ENCODE measurements at places on chromosomes 3 and 15.

GRCh38 chr15:35720019-35720418, 174.1 kb upstream of the DPH6 start:
- DNase-seq = no peak

- DNase-seq = no peak
These were observed 137.9 kb upstream of the PRR20G start for GRCh38 chr3:127425505-127426443.

GRCh38 chr15:100039994-100040393, 301.8 kb downstream of the ADAMTS17 start:
- DNase-seq = no peak

- no peak for DNase-seq
These were observed 295 bp downstream of the ZWILCH start for GRCh38 chr15:66505430-66505811.

DNA sequence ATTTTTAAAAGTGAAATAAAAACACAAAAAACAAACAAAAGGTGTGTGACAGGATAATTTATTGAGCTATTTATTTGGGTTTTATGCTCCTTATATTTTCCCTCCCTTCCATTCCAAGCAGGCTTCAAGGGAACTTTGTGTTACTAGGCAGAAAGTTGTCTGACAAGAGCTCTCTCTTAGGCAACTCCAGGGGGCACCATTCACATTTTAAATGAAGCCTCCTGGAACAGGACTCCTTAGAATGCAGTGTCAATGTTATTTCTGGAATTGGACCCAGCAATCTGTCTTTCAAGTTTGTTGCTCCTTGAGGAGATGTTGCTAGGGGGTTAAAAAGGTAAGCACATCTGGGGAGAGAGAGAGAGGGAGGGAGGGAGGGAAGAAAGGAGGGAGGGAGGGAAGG, 5.4 kb upstream of the RFX7 start:
- no peak for DNase-seq

DNA sequence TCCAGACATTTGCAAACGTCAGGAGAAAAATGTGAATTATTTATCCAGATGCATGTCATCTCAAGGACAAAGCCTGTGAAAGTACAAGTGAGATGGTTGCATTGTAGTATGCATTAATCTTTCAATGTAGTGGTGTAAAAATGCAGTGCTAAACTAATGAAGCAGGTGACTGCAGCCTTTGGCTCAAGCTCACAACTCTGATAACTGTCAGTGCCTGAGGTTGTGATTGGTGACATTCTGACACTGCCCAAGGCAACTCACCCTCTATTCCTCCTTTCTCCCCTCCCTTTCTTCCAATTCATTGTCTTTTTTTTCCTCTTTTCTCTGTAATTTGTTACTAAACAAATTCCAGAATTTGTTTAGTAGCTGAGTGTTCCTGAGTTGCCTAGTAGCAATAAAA, 20.0 kb upstream of the TMOD3 start:
- DNase-seq = no peak

DNA sequence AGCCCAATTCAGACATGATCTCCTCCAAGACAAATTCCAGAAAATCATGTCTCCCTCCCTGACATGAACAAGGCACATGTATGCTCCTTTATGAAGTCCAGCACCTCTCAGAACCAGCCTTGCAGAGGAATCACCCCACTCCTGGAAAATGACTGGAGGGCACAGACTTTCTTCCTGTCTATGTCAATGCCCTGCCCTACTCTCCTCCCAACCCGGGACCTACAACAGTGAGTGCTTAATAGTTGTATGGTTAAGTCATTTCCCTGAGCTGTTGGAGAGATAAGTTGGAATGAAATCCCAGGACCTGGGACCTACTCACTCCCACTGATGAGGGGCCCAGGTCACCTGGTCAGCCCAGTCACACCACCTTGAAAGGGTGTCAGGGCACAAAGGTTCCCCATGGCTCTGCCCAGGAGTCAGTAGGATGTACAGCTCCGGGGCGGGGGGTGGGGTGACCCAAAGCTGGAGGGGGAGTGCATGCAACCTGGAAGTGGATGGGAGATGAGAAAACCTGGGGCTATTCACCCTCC, 80.1 kb upstream of the HERC1 start:
- no peak for DNase-seq

GRCh38 chr3:153313302-153313965, 151.4 kb downstream of the RAP2B start:
- DNase-seq = no peak

- no peak for DNase-seq
These were observed 49.9 kb downstream of the CACNA1D start for GRCh38 chr3:53544357-53544756.

- no peak for DNase-seq
These were observed 644 bp upstream of the NGLY1 start for GRCh38 chr3:25783661-25784512.

- DNase-seq = no peak
These were observed 1.4 kb downstream of the TNIK start for GRCh38 chr3:171458864-171459136.

GRCh38 chr3:147851062-147851461, 441.9 kb downstream of the ZIC1 start:
- no peak for DNase-seq

DNA sequence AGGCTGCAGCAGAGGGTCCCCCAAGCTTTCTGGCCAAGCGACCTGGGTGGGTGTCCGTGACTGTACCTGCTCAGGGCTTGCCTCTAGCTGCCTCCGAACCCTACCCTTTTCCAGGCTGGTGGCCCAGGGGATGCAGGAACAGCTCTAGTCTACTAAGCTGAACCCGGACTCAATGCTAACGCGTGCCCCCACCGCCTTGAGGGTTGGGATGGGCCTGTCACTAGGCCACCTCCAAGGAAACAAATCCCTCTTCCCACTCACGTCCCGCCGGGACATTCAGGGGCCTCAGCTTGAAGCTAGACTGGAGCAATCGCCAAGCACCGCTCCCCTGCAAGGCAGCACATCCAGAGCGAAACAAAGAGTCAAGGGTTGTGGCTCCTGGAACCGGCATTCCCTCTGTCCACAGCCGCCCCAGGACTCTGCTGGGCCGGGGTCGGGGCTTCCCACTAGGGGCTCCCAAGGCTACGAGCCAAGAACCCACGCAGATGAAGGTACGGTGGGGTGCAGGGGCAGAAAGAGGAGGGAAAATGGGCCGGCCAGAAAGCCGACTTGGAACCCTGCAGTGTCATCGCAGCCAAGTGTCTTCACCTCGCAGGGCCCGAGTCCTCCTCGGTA, 2.9 kb downstream of the FBXL22 start:
- DNase-seq = no peak

GRCh38 chr3:37456270-37456708, 281.9 kb upstream of the LRRFIP2 start:
- DNase-seq = no peak

GRCh38 chr3:32421991-32422859, 30.6 kb downstream of the CMTM7 start:
- DNase-seq = no peak

DNA sequence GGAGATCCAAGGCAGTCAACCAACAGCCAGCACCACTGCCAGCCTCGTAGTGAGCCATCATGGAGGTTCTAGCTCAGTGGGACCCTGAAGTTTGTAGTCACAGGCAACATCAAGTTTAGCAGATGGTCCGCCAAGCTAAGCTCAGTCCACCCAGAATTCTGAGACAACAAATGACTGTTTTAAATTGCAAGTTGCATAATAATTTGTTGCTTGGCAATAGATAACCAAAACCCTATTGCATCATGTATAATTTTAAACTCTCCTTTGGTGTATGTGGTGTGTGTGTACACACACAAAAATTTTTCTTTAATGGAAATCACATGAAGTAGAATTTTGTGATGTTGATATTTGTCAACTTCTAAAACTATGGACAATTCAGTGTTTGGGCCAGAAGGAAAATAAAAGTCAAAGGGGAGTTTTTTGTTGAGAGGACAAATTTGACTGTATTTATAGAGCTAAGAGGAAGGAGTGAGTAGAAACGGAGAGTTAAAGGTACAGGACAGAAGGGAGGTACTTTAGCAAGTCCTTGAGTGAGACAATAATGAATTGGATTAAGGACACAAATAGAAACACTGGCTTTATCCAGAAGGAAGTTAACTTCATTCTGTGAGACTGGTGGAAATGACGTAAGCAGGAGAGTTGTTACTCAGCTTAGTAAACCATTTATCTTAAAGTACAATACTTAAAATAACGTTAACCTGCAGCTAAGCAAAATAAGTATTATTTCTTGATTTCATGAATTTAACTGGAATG, 83.6 kb downstream of the NCEH1 start:
- no peak for DNase-seq

GRCh38 chr15:87661454-87662355, 594.8 kb downstream of the NTRK3 start:
- no peak for DNase-seq

- DNase-seq = no peak
These were observed 188.4 kb upstream of the PFN2 start for GRCh38 chr3:150158943-150159625.

DNA sequence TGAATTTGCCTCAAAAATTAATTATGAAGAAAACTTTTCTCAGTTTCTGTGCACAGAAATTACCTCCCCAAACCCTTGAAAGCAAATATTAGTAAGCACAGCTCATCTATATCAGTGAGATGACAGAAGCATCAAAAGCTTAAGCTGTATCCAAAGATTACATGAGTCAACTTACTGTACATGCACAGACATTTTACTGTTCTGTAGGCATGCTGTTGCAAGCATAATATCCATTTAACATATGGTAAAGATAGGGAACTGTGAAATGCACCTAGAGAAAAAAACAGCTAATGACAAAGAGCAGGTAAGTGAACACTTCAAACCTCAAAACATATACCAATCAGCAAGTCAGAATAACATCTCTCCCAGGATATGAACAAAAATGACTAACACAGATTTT, 20.9 kb downstream of the SHOX2 start:
- no peak for DNase-seq

- DNase-seq = no peak
These were observed 315.6 kb downstream of the SOX2 start for GRCh38 chr3:182027366-182027765.

GRCh38 chr3:118541796-118542195, 492.9 kb downstream of the IGSF11 start:
- DNase-seq = no peak

DNA sequence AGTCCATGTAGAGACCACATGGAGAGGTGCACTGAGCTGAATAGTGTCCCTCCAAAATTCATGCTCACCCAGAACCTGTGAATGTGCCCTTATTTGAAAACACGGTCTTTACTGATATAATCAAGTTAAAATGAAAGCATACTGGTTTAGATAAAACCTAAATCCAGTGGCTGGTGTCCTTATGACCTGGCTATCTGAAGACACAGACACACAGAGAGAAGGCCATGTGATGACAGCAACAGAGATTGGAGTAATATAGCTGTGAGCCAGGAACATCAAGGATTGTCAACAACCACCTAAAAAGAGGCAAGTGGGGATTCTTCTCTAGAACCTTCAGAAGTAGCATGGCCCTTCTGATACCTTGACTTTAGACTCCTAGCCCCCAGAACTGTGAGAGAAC, 54.7 kb upstream of the CD47 start:
- DNase-seq = no peak

GRCh38 chr3:164208821-164209220, 869.5 kb downstream of the SI start:
- no peak for DNase-seq

DNA sequence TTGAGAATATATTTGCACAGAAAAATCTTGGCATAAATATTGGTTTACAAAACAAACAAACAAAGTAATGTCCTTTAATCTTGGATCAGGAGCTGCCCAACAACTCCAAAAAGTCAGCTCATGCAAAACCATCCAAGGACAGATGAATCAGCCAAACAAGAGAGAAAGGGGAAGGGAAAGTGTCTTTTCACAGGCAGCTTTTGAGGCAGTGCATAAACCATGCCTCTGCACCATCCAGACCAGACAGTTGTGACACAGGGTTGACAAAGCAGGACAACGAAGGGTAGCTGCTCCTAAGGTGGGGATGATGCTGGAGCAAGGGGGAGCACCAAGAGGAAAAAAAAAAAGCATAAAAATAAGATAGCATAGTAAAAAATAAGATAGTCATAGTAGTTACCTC, 8.7 kb downstream of the CD86 start:
- no peak for DNase-seq

- DNase-seq = no peak
These were observed 26.8 kb downstream of the POLG start for GRCh38 chr15:89307791-89308190.

DNA sequence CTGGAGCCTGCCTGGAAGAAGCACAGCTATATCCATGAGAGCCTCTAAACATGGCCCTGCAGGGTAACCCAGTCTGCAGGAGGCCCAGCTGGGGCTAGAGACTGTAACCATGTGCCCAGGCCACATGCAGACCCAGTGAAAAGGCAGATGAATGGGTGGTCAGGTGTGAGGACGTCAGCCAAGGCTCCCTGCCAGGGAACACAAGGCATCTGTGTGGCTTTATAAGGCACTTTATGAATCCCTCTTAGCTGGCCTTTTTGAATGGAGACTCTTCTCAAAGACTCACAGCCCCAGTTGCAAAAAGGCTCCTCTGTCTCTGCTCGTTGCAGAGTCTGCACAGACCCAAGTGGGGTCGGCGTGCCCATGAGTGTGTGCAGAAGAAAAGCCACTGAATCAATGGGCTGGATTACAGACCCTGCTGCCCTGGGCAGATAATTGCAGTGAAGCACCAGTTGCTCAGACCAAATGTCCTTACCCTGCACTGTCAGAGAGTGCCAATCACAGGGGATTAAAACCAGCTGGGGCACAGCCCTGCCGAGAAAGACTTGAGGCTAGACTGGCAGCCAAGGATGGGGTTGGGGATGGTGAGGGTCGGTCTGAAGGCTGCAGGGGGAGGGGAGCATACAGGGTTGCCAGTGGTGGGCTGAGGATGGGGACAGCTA, 154.2 kb downstream of the RAB11A start:
- DNase-seq = no peak

DNA sequence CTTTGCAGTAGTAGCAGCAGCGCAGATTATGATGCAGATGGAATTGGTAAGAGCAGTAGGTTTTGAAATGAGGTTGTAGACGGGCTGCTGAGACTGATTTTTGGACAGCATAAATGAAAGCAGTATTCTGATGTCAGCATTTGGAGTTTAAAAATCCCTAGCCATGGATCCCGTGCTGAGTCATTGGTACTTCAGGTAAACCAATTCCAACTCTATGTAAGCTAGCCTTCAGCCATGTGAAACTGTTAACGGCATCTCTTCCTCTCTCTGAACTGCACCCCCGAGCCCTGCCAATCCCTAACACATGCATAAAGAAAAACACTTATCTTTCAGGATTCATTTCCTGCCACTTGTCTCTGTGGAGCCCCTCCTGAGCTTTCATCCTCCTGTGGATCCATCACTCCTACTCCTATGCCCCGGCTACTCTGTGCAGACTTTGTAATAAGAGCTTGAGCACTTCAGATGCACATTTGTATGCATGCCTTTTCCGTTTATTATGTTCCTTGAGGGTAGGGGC, 119.0 kb downstream of the AKAP13 start:
- DNase-seq = no peak

DNA sequence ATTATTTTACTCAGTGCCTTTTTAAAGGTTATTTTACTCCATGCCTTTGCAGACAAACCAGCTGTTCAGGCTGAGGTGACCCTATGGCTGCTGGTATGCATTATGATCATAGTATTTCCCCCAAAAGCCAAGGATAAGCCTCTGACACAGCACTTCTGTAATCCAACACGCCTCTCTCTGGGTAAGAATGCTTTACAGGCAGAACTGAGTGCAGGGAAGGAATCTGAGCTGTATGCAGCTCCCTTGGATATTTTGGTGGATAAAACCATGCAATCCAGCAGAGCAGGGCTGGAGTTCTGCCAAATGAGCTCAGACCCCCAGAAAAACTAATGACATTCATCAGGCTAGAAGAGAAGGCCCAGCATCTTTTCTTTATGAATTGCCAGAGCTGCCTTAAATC, 11.7 kb upstream of the MAP1A start:
- DNase-seq = no peak
